ENCODE measurements at places on chromosomes 4 and X.

DNA sequence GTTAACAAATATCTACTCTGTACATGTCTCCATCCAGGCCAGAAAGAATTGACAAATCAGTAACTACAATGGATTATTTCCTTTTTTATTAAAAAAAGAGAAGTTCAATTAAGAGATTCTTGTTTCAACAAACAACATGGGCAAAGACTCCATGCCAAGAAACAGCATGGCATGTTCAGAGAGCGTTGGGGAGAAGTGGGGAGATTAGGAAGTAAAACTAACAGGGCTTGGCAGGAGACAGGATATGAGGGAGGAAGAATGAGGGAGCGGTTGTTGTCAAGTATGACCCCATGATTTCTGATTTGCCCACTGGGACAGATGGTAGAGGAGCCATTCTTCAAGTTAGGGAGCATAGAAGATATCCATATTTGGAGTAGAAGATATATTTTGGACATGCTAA, 128.4 kb downstream of the RNF150 start:
- DNase-seq = no peak

GRCh38 chr4:108477527-108478108, 142.8 kb upstream of the RPL34 start:
- DNase-seq = no peak

GRCh38 chrX:128846385-128846784, 676.9 kb downstream of the SMARCA1 start:
- no peak for DNase-seq

- no peak for DNase-seq
Measured at GRCh38 chr4:180768610-180769009, 1474.6 kb upstream of the TENM3 start.

GRCh38 chr4:140641105-140641555, 72.4 kb upstream of the UCP1 start:
- DNase-seq = no peak

DNA sequence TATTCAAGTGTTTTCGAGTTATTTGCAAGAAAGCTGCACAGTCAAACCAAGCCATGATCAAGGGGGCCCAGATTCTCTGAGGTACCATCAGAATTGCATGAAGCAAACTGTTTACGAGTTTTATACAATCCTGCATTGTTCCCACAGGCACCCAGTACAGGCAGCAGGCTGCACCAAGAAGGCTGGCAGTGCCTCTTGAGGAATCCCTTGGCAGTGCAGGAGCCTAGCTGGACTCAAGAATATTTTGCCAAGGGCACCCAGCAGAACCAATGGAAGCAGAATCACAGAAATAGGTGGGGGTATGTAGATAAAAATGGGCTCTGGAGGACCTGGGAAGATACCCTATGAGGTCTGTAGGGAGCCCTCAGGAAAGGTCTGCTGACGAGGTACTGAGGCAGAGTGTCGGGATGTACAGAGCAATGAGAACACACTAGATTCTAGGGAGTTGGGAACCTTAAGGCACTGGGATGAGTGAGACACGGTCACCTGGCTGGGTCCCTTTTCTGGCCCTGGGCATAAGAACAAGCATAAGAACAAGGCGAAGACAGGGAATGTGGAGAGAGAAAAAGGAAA, 2.5 kb upstream of the PLP1 start:
- DNase-seq = no peak

GRCh38 chrX:124555036-124555595, 208.8 kb downstream of the SH2D1A start:
- no peak for DNase-seq

DNA sequence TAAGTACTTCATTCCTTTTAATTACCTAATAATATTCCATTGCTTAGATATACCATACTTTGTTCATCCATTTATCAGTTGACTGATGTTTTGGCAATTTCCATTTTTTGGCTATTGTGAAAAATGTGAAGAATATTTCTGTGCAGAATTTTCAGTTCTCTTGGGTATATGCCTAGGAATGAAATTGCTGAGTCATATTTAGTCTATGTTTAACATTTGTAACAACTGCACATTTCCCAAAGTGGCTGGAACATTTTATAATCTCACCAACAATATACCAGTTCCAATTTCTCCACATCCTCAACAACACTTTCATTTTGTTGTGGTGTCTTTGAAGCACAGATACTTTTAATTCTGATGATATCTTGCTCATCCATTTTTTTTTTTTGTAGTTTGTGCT, 215.5 kb downstream of the PDGFC start:
- no peak for DNase-seq

- DNase-seq = no peak
Measured at GRCh38 chr4:127445471-127445870, 187.3 kb upstream of the INTU start.

- no peak for DNase-seq
Measured at GRCh38 chr4:76016393-76016792, 6.9 kb downstream of the CXCL10 start.

- no peak for DNase-seq
Measured at GRCh38 chrX:114015966-114016365, 567.9 kb upstream of the HTR2C start.

DNA sequence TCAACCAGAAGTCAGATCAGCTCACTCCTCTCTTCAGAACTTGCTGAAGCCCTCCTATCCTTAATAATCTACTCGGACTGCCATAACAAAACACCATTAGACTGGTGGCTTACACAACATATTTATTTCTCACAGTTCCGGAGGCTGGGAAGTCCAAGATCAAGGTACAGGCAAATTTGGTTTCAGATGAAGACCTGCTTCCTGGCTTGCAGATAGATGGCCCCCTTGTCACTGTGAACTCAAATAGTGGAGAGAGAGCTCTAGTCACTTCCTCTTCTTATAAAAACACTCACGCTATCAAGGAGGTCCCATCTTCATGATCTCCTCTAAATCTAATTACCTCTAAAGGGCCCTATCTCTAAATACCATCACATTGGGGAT, 125.1 kb downstream of the CAMK2D start:
- no peak for DNase-seq

- DNase-seq = no peak
Measured at GRCh38 chr4:17811078-17811603, 362 bp downstream of the NCAPG start.

GRCh38 chrX:147217334-147217733, 402.8 kb upstream of the CXorf51A start:
- DNase-seq = no peak

Data from activated effector memory CD4-positive, alpha-beta T cell treated with Interleukin-2 at 50 U/mL for 16 hours (primary cell).